Hair follicular keratinocyte (primary cell): ENCODE measurements at places on chromosomes 1 and 21. TPM values are rescaled to one million over a fixed set of nuclear protein-coding genes. Genes with fewer than 3 reads are reported as not detected.

TIAM1 gene
- 8.7 and 10.8 TPM in 2 replicates for total RNA-seq

CLCNKB gene
- total RNA-seq = not detected in 2 replicates

SYPL2 gene
- total RNA-seq = not detected in 2 replicates

CCDC27 gene
- not detected in 2 replicates for total RNA-seq

NUF2 gene
- total RNA-seq = 6.6 and 26.8 TPM in 2 replicates

TINAGL1 gene
- total RNA-seq = 389 and 539 TPM in 2 replicates

AQP10 gene
- total RNA-seq = 0.08 TPM in 1 of 2 replicates, not detected in the other

OR2T6 gene
- not detected in 2 replicates for total RNA-seq

NKAIN1 gene
- total RNA-seq = not detected in 2 replicates

CAMSAP2 gene
- 30.1 and 41.8 TPM in 2 replicates for total RNA-seq

FCRL1 gene
- not detected in 2 replicates for total RNA-seq

TFF3 gene
- total RNA-seq = not detected in 2 replicates

KRTAP13-2 gene
- total RNA-seq = not detected in 2 replicates

LGR6 gene
- 0.04 and 0.16 TPM in 2 replicates for total RNA-seq

RNU1-2 gene
- total RNA-seq = under 0.01 TPM in 2 replicates

ADCY10 gene
- 0.15 and 0.86 TPM in 2 replicates for total RNA-seq

AIRE gene
- not detected in 2 replicates for total RNA-seq

KAZN gene
- total RNA-seq = 6.8 and 11.8 TPM in 2 replicates

SGIP1 gene
- 1.9 TPM in 1 of 2 replicates, not detected in the other for total RNA-seq

NR5A2 gene
- not detected in 2 replicates for total RNA-seq

DISC1 gene
- total RNA-seq = 0.47 and 0.53 TPM in 2 replicates

BSND gene
- total RNA-seq = not detected in 2 replicates

PCP4L1 gene
- total RNA-seq = not detected in 2 replicates

HSPB7 gene
- total RNA-seq = not detected in 2 replicates

NEXN gene
- total RNA-seq = 0.94 and 1.3 TPM in 2 replicates

BGLAP gene
- not detected in 2 replicates for total RNA-seq

NCAM2 gene
- total RNA-seq = 0.04 TPM in 1 of 2 replicates, not detected in the other

GJC2 gene
- total RNA-seq = 0.38 and 0.86 TPM in 2 replicates

CLCA1 gene
- 0.08 TPM in 1 of 2 replicates, not detected in the other for total RNA-seq

UBE2J2 gene
- total RNA-seq = 28.3 and 55.2 TPM in 2 replicates

MSH4 gene
- total RNA-seq = 0.15 TPM in 1 of 2 replicates, not detected in the other

RSRP1 gene
- total RNA-seq = 21.2 and 32.1 TPM in 2 replicates

SLC44A5 gene
- 1.3 and 2.0 TPM in 2 replicates for total RNA-seq

TMEM52 gene
- 0.65 and 0.70 TPM in 2 replicates for total RNA-seq

VWA1 gene
- total RNA-seq = 7.6 and 12.5 TPM in 2 replicates

TMEM269 gene
- total RNA-seq = not detected in 2 replicates

KRTAP19-3 gene
- not detected in 2 replicates for total RNA-seq

RRP1 gene
- total RNA-seq = 17.6 and 30.6 TPM in 2 replicates

ALX3 gene
- total RNA-seq = not detected in 2 replicates

NBPF19 gene
- 3.2 and 4.9 TPM in 2 replicates for total RNA-seq

HCRTR1 gene
- not detected in 2 replicates for total RNA-seq

ANKRD45 gene
- total RNA-seq = not detected in 2 replicates

PEX10 gene
- 40.7 and 42.5 TPM in 2 replicates for total RNA-seq

IFNLR1 gene
- total RNA-seq = 5.3 and 6.7 TPM in 2 replicates

MAP3K7CL gene
- 4.1 and 11.6 TPM in 2 replicates for total RNA-seq

PLEKHN1 gene
- 4.0 and 10.2 TPM in 2 replicates for total RNA-seq
